ENCODE measurements at places on chromosomes 4 and X. TPM values are rescaled to one million over a fixed set of nuclear protein-coding genes. Genes with fewer than 3 reads are reported as not detected.

DNA sequence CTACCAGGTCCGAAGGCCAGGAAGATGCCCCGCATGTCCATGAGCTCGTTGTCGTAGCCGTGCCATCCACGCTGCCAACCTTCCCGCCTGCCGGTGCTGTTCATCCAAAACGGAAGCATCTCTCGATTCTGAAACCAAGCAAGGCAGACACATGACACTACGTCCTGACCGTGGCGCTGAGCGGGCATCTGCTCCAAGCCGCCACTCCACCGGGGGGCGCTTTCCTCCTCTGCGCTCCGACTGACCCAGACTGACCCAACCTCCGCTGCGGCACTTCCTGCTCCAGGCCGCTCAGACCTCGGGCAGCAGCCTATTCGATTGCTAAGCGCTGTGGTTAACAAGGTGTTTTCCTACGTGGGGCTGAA lies 120.5 kb downstream of the ENPP6 start:
- peak overlapping the region; percentile 32 for H3K4me3 ChIP-seq
- peaks cover 2% of the 10 kb centered on the region for H3K4me1 ChIP-seq
- peak; percentile 31 for DNase-seq
- H3K27me3 ChIP-seq, result peaks cover 10% of the 10 kb centered on the region

DNA sequence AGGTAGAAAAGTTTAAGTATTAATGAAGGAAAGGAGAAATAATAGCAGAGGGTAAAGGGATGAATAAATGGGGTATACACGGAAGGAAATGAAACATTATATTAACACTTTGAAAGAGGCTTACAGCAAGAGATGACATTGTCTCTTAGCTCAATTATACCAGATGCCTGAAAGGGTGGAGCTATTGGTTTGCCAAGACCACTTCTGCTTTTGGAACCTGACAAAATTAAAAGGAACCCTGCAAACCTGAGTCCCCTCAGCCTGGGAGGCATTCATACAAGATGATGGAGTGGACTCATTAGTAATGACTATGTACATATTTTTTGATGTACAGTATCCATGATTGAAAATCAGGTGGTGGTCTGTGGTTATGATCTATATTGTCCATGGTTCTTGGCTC lies 45.1 kb upstream of the HPF1 start:
- no peak overlapping the region for H3K4me3 ChIP-seq
- no peaks in the 10 kb centered on the region for H3K4me1 ChIP-seq
- DNase-seq, result no peak
- H3K36me3 ChIP-seq, result no peaks in the 10 kb centered on the region
- H3K27me3 ChIP-seq, result peaks cover 4% of the 10 kb centered on the region
- H3K27ac ChIP-seq, result no peak overlapping the region

TCEAL2 gene
- total RNA-seq, result 0.40 TPM

DNA sequence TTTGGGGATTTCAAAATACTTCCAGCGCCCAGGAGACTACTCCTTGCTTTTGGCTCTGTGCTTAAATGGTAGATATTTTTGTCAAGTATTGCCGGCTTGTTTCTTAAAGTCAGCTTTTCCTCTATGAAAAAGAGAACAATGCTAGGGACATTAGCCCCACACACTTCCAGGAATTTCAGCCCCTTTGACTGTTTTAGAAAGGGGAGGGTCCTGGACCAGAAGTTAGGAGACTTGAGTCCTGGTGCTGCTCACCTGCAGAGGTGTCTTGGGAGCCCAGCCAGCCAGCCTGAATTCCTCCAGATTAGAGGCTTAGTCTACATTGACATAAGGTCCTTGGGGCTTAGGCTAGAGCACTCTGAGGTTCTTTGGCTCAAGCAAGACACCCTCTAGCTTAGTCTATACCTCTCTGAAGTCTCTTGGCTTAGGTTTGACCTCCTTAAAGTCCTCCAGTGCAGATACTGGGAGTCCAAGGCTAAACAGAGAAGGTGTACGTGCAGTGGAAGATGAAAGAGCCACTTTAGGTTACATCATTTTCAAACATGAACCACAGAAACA lies 1.6 kb upstream of the SETD7 start:
- peaks cover 7% of the 10 kb centered on the region for H3K36me3 ChIP-seq
- peaks cover 47% of the 10 kb centered on the region for H3K4me1 ChIP-seq
- H3K27ac ChIP-seq, result peak overlapping the region; percentile 95
- peak overlapping the region; percentile 97 for H3K4me3 ChIP-seq

DNA sequence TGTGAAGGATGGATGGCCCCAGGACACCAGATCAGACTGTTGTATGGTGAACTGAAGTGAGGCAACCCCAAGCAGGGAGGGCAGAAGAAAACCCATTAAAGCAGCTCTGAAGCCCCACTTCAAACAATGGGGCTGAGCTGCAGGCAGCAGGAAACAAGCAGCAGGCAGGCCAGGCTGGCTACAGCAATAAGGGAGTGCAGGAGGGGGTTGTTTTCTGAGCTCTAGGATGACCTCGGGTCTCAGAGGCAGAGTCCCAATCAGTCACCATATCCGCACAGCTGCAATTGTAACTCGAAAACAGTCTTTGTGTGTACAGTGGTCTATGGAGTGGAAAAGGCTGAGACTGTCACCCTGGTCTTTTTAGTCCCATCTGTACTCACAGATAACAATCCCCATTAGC lies 90.4 kb downstream of the COL4A6 start:
- no peaks in the 10 kb centered on the region for H3K27me3 ChIP-seq
- DNase-seq, result no peak
- no peaks in the 10 kb centered on the region for H3K36me3 ChIP-seq
- no peak overlapping the region for H3K4me3 ChIP-seq
- H3K4me1 ChIP-seq, result no peaks in the 10 kb centered on the region

DNA sequence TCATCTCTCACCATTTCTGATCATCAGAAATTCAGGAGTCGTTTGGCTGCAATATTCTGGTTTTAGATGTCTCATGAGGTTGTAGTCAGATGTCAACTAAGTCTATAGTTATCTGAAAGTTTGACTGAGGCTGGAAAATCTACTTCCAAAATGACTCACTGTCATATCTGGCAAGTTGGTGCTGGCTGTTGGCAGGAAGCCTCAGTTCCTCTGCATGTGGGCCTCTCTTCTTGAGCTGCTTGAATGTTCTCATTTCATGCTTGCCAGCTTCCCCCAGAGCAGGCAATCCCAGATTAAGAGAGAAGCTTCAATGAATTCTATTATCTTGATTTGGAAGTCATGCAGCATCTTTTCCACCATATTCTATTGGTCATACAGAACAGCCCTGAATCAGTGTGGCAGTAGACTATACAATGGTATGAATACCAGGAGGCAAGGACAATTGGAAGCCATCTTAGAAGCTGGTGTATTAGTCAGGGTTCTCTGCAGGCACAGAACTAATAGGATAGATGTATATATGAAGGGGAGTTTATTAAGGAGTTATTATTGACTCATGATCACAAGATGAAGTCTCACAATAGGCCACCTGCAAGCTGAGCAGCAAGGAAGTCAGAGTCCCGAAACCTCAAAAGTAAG lies 46.8 kb upstream of the ELF2 start:
- peaks cover 14% of the 10 kb centered on the region for H3K4me1 ChIP-seq
- peak; percentile 8 for DNase-seq
- no peaks in the 10 kb centered on the region for H3K36me3 ChIP-seq
- H3K27me3 ChIP-seq, result no peaks in the 10 kb centered on the region

GRCh38 chr4:140095694-140096482 lies 58.1 kb downstream of the MAML3 start:
- no peaks in the 10 kb centered on the region for H3K36me3 ChIP-seq
- DNase-seq, result peak; percentile 68
- H3K4me3 ChIP-seq, result peak overlapping the region; percentile 80
